ENCODE measurements at places on chromosomes 7 and 10.

GRCh38 chr10:33808475-33808874, 474.0 kb upstream of the NRP1 start:
- no peak for DNase-seq

DNA sequence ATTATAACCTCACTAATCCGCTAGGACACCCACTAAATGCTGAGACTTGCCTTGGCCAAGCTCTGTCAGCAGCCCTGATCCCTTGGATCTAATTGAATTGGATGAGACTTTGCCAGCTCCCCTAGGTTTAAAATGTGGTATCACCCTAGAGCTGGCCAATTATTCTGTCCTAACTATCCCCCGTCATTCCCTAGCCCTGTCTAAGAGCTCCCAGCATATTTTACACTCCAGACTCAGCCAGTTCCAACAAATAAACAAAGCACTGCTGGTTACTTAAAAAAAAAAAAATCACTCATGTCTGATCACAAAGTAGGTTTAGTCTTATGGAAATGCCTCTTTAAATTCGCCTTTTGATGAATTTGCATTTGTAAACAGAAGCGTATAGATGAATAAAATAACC, 147.9 kb upstream of the EGR2 start:
- no peak for DNase-seq

DNA sequence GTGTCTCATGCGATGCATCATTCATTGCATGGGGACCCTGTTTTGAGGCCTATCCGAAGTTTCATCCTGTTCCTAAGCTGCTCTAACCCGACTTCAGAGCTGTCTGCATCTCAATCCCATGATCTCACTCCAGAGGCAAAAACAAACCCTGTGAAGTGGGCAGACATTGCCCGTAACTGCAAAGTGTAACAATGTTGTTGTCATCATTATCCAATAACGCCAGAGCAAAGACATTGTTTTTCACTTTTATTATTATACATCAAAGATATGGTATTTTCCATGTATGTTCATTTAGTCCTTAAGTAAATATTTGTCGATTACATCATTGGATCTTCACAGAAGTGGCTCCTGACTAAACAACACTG, 246.7 kb downstream of the KLF6 start:
- no peak for DNase-seq

- DNase-seq: no peak
Observed at GRCh38 chr7:34982371-34983019, 54.8 kb downstream of the DPY19L1 start.

DNA sequence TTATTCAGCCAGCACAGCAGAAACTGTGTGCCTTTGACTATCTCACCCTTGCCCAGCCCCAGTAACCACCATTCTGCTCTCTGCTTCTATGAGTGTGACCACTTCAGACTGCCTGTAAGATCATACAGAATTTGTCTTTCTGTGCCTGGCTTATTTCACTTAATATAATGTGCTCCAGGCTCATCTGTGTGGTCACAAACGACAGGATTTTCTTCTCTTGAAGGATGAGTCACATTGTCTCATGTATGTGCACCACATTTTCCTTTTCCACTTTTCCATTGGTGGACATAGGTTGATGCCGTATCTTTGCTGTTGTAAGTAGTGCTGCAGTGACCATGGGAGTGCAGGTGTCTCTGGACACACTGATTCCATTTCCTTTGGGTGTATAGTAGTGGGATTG, 122.5 kb upstream of the LANCL2 start:
- DNase-seq: no peak

GRCh38 chr7:127189886-127190285, 62.9 kb downstream of the GRM8 start:
- peak; percentile 5 for DNase-seq

- DNase-seq: no peak
Observed at GRCh38 chr7:128003167-128003566, 28.1 kb downstream of the LRRC4 start.

DNA sequence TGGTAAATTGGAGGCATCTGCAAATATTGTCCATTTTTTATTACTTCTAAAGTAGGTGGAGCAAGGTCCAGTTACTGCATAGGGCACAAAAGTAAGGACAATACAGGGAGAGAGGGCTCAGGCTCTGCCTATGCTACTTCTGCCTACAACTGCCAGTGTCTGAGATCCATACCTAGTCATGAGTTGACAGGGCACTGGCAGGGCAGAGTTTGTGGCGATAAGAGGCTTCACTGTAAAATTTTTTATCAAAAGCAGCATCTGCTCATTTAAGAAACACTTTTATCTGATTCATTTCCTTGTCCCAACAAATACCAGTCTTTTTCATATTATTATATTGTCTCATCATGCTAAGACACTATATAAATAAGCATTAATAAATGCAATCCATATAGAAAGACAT, 178.0 kb downstream of the LRRN3 start:
- DNase-seq: no peak

DNA sequence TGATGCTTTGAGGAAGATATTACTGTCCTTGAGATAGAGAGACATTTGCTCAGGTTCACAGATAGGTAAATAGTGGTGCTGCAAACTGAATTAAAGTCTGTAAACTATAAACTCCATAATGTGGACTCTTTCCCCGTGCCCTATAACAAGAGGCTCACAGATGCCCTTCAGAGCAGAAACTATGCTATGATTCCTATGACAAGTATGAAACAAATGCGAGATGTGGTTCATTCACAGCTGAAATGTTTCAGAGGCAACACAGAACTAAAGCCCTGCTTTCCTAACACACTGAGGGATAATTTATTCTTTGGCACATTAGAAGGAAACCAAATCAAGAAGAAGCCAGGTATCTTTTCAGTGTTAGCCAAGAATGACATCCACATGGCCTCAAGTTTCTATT, 13.4 kb downstream of the CHUK start:
- no peak for DNase-seq

DNA sequence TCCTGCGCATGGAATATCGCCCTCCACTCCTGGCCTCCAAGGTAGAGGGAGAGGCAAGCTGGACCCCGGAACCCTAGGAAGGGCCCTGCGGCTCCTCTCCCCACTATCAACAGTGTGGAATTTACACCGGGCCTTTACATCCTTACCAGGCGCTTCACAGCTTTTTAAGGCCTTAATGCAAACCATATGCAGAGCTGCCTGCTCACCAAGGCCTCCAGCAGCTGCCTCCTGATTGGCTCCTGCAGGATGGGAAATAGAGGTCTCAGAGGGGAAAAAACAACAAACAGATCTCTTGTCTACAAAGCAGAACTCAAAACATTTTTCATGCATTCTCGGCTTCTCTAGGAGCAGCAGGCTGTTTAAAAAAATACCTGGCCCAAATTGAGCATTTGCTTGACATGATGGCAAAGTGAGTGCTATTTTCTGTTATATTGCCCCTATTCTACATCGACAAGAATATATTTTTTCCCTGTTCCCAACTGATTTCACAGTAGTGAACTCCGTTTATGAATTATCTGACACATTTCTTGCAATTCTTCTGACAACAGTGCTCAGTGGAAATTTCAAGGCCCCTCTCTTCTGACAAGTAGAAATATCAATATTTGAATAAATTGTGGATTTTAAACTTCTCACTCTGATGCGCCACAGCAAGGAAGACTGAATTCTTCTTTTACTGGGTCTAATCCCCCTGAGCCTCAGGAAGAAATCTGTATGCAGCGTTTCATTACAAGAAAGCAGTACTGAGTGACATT, 51.7 kb downstream of the EBF3 start:
- no peak for DNase-seq
